Subcutaneous adipose tissue (tissue), 4 donors: ENCODE measurements at places on chromosomes 3 and 15. TPM values are rescaled to one million over a fixed set of nuclear protein-coding genes. Genes with fewer than 3 reads are reported as not detected.

Gene CD200R1
- 7.3 TPM for total RNA-seq

Gene MCCC1
- 123 TPM for total RNA-seq

Gene VGLL3
- total RNA-seq = 62.1 TPM

Gene APOD
- total RNA-seq = 1,841 TPM

Gene ANKRD63
- not detected for total RNA-seq

Gene DTX3L
- total RNA-seq = 33.0 TPM
